ENCODE measurements at places on chromosomes 3 and 15.
A peak's percentile ranks its signal among the peaks of the same experiment; 100 is the strongest.

- DNase-seq = no peak
These were observed 2.1 kb downstream of the QTRT2 start for GRCh38 chr3:114058646-114059045.

- DNase-seq = no peak
These were observed 129.8 kb upstream of the GBE1 start for GRCh38 chr3:81891055-81891895.

DNA sequence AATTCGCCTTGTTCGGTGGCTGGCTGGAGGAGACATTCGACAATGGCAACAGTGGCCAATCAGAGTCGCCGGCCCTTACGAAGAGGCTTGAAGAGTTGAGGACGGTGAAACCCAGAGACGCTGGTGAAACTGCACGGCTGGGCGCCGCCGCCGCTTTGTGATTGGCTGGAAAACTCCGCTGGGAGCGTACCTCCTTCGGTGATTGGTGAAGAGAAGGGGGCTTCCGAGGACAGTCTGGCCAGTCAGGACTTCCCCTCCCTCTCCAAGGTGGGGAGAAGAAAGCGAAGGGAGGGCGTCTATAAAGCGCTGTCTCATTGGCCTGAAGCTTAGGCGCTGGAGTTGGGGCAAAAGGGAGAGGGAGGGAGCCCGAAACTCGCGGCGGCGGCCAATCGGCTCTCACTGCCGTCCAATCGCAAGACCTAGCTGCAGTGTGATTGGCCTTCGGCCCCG is 554 bp upstream of the GSK3B start:
- peak; percentile 93 for DNase-seq

- no peak for DNase-seq
These were observed 32.0 kb downstream of the FAIM start for GRCh38 chr3:138640537-138640936.

Data from GM20000 (cell line).